SW 1271 (cell line): ENCODE measurements at places on chromosomes 6 and 20.

- peak; percentile 90 for DNase-seq
Observed at GRCh38 chr6:27518881-27519795, 46.2 kb upstream of the ZNF184 start.

DNA sequence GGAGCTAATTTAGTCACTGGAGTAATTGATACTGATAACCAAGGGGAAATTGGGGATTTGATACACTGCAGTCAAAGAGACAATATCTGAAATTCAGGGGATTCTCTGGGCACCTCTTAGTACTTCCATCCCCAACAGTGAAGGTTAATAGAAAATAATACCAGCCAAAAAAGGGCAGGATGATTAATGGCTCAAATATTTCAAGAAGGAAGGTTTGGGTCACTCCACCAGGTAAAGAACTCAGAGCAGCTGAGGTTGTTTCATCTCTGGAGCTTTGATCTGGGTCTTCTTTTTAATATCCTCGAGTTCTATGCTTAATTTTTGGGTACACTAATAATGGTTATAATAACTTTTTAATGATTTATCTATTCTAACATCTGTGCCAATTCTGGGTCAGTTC, 70.8 kb downstream of the CDKAL1 start:
- DNase-seq = no peak

DNA sequence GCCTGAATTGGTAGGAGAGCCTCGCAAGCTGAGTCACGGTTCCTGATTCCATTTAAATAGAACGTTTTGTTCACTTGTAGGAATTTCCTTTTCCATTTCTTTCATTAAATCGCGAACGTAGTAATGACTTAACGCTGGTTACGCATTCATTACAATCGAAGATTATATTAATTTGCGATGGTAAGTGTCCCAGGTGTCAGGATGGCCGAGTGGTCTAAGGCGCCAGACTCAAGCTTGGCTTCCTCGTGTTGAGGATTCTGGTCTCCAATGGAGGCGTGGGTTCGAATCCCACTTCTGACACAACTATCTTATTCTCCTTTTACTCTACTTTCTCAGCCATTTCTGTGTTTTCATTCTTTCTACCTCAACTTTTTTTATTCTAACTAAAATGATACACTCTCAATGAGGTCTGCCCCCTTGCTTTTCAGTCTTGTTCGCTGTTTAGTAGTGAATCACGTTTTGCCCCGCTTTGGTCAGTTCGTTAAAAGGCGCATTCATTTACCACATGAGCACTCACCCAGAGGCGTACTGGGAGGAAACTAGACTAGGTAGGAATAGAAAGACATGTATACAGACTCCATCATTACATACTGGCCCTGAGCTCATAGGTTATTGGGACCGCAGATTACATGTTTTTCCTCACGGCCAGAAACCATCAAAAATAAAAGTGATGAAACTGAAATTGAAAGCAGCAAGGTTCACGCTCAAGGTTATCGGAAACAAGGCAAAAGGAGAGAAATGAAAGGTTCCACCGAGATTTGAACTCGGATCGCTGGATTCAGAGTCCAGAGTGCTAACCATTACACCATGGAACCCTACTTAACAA, 17.3 kb upstream of the TRIM27 start:
- peak; percentile 96 for DNase-seq

DNA sequence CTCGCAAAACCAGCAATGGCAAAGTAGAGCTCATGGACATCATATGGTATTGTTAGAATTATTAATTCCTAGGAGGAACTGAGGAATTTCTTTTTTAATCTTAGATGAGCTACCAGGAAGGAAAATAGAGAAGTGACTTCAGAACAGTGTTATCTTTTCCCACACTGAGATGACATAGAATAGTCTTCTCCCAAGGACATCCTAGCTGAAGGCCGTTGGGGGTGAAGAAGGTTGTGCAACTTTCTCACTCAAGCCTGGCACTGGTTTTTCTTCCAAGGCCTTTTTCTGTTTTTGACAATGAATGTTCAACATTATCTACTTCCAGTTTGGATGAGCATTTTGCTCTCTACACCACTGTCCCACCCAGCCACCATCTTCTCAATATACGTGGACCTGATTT, 35.8 kb upstream of the MAS1 start:
- DNase-seq = no peak

DNA sequence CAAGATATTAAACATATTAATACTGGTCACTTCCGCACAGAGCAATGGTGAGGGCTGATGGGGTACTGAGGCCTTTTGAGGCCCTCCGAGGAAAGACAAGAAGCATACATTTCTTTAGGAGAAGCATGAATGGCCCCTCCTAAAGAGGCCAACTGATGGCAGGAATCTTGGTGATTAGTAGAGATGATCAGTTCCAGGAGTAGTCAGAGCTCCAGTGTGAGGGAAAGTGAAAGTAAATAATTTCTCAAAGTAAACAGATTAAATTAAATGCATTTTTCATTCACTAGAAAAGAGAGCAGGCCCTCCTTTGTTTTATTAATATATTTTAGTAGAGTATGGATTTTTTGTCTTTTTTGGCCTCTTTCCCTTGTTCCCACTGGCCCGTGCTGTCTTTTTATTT, 38.2 kb downstream of the NOX3 start:
- no peak for DNase-seq

GRCh38 chr6:89657445-89658158, 19.1 kb upstream of the LYRM2 start:
- no peak for DNase-seq
